NCI-H2081 treated with DMSO at 0.1 percent for 48 hours (cell line): ENCODE measurements at places on chromosomes 7 and 10.

GRCh38 chr7:151089893-151090730, 3.8 kb downstream of the AGAP3 start:
- no peak for DNase-seq

DNA sequence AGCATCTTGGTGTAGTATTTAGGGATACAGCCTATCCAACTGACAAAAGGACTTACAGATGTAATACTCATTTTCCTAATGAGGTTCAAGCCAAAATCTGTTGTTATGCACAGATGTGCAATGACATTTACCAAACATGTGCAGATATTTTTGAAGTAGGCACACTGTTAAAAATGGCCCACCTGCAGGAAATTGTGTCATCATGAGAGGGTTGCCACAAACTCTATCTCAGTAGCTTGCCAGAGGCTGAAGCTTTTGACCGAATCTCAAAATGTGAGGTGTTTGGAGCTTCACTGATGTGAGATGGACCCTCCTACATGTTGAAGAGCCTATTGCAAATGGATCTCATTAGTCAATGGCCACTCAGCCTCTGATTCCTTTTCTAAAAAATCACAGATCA, 89.7 kb upstream of the CSTF2T start:
- no peak for DNase-seq

DNA sequence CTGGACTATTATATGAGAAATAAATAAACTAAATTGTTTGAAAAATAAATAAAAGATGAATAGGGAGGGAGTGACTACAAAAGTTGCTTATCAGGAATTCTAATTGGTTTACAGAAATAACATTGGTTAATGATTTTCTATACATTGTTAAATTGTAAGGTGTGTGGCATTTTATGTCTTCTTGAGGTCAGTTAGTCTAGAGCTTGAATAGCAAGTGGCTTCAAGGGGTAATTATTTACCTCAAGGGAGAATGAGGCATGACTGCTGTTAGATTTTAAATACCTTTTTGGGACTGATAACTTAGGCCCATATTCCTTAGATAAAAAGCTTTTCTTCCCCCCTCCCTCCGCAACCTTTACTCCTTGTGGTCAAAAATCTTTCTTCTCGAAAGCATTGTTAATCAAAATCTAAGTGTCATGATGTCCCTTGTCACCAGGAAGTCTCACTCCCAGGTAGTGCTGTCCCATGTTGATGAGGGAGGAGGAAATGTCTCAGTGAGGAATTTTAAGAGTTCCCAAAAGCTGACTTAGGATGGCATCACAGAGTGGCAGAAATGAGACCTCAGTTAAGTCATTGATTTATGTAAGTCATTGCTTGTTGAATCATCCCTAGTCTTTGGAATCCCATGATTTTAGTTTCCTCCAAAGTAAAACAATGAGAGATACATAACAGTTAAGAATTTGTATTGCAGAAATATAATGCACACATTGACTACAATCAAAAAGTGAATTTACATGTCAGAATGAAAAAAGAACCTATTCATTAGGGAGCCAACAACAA, 71.5 kb downstream of the MAPK8 start:
- DNase-seq: no peak

GRCh38 chr7:140673774-140674155, 1.0 kb downstream of the ADCK2 start:
- DNase-seq: no peak

- no peak for DNase-seq
These were observed 58.4 kb upstream of the ETV1 start for GRCh38 chr7:14047709-14048399.

DNA sequence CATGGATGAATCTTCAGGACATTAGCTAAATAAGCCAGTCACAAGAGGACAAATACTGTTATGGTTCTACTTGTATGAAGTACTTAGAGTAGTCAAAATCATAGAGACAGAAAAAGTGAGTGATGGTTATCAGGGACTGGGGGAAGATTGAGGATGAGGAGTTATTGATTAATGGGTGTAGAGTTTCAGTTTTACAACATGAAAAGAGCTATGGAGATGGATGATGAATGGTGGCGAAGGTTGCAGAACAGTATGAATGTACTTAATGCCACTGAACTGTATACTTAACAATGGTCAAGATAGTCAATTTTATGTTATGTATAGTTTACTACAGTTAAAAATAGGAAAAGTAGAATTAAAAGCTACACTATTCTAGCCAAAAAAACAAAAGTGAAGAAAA, 7.8 kb downstream of the STK31 start:
- no peak for DNase-seq

GRCh38 chr10:34403512-34403911, 411.6 kb downstream of the PARD3 start:
- DNase-seq: no peak

DNA sequence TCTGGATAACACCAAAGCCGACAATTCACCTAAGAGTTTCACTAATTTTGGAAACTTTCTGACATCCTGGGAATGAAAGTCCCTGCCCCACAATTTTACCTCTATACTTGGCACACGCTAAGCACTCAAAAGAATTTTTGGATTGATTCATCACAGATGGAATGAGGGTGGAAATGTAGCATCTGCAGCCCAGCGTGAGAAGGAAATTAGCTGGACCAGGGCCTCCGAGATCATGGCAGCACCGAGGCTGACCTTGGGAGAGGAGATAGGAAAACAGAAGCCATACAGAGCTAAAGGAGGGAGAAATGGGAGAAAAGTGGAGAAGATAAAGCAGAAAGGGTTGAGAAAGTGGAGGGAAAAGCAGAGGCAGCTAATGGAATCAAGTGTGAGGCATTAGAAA, 606.6 kb upstream of the DPP6 start:
- no peak for DNase-seq

DNA sequence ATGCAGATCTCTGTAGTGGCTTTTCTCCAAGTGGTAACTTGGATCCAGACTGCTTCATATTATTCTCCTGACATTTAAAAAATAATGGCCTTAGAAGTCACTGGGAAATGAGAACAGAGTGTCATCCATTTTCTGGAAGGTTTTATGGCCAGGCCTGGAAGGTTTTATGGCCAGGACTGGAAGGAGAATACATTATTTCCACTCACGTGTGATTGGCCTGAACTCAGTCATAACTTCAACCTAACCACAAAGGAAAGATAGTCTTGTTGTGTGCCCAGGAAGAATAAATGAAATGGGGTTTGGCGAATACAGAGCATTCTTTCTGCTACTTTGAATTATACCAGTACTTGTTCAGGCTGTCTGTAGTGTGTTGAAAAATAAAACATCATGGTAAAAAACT, 360.9 kb downstream of the GPAM start:
- no peak for DNase-seq

GRCh38 chr10:99945263-99945662, 64.5 kb downstream of the DNMBP start:
- DNase-seq: no peak

GRCh38 chr7:77442636-77443035, 26.5 kb upstream of the GSAP start:
- no peak for DNase-seq

GRCh38 chr7:92366730-92367129, 80.6 kb upstream of the GATAD1 start:
- no peak for DNase-seq

DNA sequence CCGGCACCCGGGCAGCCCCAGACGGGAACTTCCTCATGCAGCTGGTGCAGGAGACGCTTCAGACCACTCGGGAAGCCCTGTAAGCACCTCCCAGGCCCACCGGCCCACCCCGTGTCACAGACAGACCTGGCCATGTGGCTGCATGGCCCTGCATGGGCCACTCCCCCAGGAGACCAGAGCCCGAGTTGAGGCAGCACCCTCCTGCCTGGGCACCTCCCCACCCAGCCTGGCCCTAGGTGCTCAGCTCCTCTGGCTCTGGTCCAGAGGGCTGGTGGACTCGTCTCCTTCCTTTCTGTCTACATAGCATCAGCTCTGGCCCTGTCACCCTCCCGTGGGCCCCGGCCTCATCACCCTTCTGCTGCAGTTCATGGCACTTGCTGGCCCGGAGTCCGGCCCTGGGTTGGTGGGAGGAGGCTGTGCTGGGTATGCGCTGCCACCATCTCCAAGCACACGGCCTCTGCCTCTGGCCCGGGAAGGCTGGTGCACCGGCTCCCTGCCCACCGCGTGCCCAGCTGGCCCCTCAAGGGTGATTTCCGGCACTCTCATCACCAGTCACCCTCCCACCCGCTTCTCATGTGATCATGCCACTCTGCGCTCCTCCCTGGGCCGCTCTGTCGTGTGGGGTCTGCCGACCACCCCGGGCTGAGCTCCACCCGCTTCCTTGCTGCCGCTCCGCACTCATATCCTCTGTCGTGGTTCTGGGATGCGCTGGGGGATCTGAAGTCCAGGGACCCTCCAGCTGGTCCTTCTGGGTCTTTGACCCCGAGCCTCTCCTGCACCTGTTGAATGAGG, 53.1 kb upstream of the DPYSL4 start:
- DNase-seq: no peak

GRCh38 chr7:66886152-66886551, 34.9 kb upstream of the TMEM248 start:
- DNase-seq: no peak

- no peak for DNase-seq
These were observed 238.0 kb upstream of the INHBA start for GRCh38 chr7:41940760-41941343.

DNA sequence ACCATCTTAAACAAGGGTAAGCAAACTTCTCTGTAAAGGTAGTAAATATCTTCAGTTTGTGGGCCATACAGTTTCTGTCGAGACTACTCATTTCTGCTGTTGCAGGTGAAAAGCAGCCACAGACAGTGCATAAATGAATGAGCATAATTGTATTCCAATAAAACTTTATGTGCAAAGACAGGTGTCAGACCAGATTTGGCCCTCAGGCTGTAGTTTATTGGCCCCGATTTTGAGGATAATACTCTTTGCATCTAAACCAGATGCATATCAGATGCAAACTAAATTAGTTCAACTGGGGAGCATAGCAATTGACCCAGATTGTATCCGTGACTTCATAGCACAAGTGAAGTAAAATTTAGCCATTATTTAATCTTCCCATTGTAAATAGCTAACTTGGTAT, 70.0 kb downstream of the SNX10 start:
- no peak for DNase-seq

DNA sequence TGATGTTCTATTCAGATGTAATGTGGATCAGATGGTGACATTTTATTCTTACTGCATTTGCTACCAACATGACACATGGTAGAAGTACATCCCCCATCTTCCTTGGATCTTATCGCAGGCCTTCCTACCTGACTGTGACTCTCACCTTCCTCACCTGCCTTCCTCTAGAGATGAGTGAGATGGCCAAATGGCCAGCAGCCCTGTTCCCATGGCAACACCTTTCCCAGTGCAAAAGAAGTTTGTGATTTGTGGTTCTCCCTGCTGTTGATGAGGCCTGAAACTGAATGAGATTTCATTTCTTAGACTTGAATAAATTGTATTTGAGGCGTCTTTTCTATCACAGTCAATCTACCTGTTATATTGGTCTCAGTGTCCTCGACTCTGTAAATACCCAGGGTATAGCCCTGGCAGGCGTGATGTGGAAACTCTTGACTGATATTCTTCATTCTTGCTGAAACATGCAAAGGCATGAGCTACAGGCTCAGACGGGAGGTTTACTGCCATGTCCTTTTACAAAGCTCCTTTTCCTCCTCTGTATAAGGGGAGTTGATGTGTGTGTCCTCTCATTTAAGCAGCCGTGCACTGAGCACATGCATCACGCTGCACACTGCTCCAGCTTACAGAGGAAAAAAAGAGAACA, 440.7 kb upstream of the AKR1E2 start:
- no peak for DNase-seq

GRCh38 chr10:49371967-49372366, 23.9 kb downstream of the DRGX start:
- DNase-seq: no peak
